Fibroblast of the aortic adventitia (primary cell): ENCODE measurements at places on chromosomes 7 and 10.

GRCh38 chr7:82057476-82057875 lies 287.6 kb upstream of the HGF start:
- peak; percentile 49 for DNase-seq

DNA sequence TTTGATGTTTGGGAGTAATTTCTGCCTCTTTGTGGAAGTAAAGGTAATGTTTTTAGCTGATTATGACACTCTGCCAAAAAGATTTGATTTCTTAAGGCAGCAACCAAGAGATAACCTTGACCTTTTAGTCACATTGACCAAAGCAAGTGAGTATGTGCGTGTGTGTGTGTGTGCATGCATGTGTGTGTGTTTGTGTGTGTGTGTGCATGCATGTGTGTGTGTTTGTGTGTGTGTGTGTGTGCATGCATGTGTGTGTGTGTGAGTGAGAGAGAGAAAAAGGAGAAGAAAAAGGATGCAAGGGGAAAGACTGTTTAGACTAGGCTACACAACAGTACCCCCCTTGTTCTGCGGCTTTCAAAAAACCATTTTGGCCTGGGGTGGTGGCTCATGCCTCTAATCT lies 88.1 kb upstream of the NPVF start:
- DNase-seq: no peak

- no peak for DNase-seq
Measured at GRCh38 chr10:96345222-96345621, 13.6 kb downstream of the OPALIN start.

GRCh38 chr10:30509508-30509907 lies 75.5 kb downstream of the MAP3K8 start:
- no peak for DNase-seq

GRCh38 chr7:71753956-71754664 lies 622.2 kb downstream of the GALNT17 start:
- no peak for DNase-seq

DNA sequence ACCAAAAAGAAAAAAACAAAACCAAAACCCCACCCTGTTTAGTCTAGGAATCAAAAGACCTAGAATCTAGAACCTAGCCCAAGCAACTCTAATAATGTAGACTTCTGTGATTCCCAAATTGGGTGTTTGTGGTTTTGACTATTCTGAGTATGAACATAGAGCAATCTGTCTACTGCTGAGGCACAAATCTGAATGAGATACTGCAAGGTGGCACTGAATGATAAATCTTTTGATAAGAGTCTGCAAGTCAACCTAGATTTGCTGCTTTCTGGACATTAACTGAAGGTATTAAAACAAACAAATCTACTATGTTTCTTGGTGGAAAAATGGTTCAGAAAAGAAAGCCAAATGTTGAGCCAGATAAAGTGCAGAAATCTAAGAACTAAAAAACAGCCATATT lies 50.6 kb downstream of the IRF5 start:
- DNase-seq: no peak

GRCh38 chr7:51262796-51263531 lies 53.6 kb downstream of the COBL start:
- no peak for DNase-seq
